Spleen (tissue), 13 donors: ENCODE measurements at places on chromosomes 16 and 17.
A peak's percentile ranks its signal among the peaks of the same experiment; 100 is the strongest.

DNA sequence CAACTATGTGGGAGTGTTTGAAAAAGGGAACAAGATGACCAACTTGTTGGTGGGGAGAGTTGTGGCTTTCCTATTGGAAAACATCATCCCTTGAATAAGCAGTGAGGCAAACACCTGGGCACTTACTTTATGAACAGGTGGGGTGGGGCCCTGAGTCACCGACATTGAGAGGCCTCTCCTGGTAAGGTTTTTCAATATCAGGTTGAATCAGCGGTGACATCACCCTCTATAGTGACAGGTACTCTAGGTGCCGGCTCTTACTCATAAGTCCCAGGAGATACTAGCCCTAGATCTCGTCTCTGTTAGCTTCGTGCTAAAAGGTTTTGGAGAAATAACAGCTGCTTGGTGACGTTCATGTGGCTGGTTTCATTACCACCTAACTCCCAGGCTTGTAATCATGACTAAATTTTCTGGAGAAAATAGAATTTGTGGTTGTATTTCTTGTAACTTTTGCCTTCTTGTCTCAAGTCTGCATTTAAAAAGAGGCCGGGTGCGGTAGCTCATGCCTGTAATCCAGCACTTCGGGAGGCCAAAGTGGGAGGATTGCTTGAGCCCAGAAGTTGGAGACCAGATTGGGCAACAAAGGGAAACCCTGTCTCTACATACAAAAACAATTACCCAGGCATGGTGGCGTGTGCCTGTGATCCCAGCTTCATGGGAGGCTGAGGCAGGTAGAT, 19.3 kb downstream of the CDH1 start:
- H3K4me1 ChIP-seq = peaks cover 12% of the 10 kb centered on the region
- H3K4me3 ChIP-seq = no peak overlapping the region
- H3K27me3 ChIP-seq = no peaks in the 10 kb centered on the region
- H3K27ac ChIP-seq = no peak overlapping the region

- H3K4me1 ChIP-seq = no peaks in the 10 kb centered on the region
- peak overlapping the region; percentile 35 for H3K27ac ChIP-seq
- H3K36me3 ChIP-seq = no peaks in the 10 kb centered on the region
- DNase-seq = no peak
Observed at GRCh38 chr17:29238133-29238850, 8.4 kb upstream of the CRYBA1 start.

- H3K36me3 ChIP-seq = no peaks in the 10 kb centered on the region
- no peak overlapping the region for H3K27ac ChIP-seq
- no peaks in the 10 kb centered on the region for H3K4me1 ChIP-seq
- DNase-seq = no peak
Observed at GRCh38 chr16:61544165-61544564, 492.1 kb downstream of the CDH8 start.

- no peaks in the 10 kb centered on the region for H3K36me3 ChIP-seq
- H3K4me1 ChIP-seq = peaks cover 4% of the 10 kb centered on the region
- H3K27ac ChIP-seq = no peak overlapping the region
- H3K4me3 ChIP-seq = no peak overlapping the region
Observed at GRCh38 chr16:78763821-78764440, 664.5 kb downstream of the WWOX start.

GRCh38 chr16:21159281-21159951, 942 bp downstream of the LDAF1 start:
- H3K4me1 ChIP-seq = peaks cover 44% of the 10 kb centered on the region
- no peaks in the 10 kb centered on the region for H3K27me3 ChIP-seq

DNA sequence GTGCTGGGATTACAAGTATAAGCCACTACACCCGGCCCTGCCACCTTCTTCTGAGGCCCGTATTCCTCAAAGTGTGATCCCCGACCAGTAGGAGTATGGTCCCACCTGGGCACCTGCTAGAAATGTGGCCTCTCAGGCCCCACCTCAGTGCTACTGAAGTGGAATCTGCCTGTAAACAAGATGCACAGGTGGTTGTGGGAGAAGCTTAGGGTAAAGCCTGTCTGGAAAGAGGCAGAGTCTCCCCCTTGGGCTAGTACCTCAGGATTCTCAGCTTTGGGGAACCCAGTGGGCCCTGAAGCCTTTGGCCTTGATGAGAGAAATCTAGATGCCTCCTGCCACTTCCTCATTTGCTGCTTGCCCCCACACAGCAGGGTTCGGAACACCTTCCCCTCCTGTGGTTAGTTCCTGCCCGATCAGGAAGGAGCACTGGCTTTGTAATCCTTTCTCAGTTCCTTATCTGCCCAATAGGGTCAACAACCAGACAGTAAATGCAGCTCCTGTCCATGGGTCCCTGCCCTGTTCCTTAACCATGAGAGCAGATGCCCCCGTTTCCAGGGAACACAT, 25.2 kb downstream of the TK2 start:
- H3K4me1 ChIP-seq = peaks cover 95% of the 10 kb centered on the region
- H3K27ac ChIP-seq = peak overlapping the region; percentile 99
- no peaks in the 10 kb centered on the region for H3K27me3 ChIP-seq
- H3K36me3 ChIP-seq = peaks cover 42% of the 10 kb centered on the region

- no peak overlapping the region for H3K4me3 ChIP-seq
- no peak overlapping the region for H3K27ac ChIP-seq
- no peaks in the 10 kb centered on the region for H3K36me3 ChIP-seq
Observed at GRCh38 chr16:70466805-70467076, 12.3 kb downstream of the FCSK start.

- H3K4me3 ChIP-seq = no peak overlapping the region
- no peak for DNase-seq
- H3K27me3 ChIP-seq = no peaks in the 10 kb centered on the region
- no peaks in the 10 kb centered on the region for H3K36me3 ChIP-seq
- no peak overlapping the region for H3K27ac ChIP-seq
Observed at GRCh38 chr17:62791767-62792446, 16.2 kb downstream of the MARCHF10 start.

DNA sequence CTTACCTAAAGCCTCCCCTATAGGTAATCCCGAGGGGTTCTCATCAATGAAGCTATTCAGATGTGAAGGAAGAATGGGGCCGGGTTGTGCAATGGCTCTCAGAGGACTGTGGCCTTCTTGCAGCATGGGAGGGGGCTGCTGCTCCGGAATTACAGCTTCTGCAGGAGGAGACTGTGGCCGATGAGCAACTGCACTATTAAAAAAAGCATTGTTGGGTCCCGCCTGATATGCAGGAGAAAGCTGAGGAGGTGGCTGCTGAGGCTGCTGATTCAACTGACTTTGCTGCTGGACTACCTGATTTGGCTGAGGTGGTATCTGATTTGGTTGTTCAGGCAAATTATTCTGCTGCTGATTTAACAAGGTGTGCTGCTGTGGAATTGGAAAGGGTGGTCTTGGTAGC, 64.8 kb downstream of the CACNG1 start:
- H3K4me1 ChIP-seq = no peaks in the 10 kb centered on the region
- no peak overlapping the region for H3K27ac ChIP-seq
- H3K4me3 ChIP-seq = no peak overlapping the region
- H3K36me3 ChIP-seq = peaks cover 100% of the 10 kb centered on the region

DNA sequence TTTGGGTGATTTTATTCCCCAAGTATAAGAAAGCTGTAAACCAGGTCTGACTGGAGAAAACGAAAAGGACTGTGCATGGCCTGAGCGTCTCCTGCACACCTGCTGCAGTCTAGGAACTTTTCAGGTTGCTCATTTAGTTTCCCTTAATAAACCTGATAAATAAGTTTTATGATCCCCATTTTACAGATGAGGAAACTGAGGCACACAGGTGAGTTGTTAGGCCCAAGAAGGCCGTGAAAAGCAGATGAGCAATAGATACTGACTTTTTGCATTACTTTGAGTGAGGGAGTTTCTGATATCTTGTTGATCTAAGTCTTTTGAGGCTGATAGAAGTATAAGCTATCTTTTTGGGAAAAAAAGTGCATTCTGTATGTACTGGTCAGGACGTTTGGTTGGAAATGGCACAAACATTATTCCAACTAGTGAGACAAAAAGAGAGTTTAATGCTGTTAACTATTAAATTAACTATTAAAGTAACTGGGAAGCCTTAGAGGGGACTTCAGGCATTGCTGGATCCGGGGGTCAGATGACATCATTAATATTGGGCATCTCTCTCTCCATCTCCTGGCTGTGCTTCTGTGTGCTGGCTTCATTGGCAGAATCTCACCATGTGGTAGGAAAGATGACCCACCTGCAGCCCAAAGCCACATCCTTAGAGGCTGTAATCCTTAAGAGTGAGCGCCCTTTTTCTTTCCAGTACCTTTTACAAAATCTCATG, 163.4 kb downstream of the CMIP start:
- peaks cover 64% of the 10 kb centered on the region for H3K36me3 ChIP-seq
- H3K4me3 ChIP-seq = no peak overlapping the region
- peaks cover 69% of the 10 kb centered on the region for H3K4me1 ChIP-seq
- H3K27me3 ChIP-seq = no peaks in the 10 kb centered on the region
- DNase-seq = no peak

- peaks cover 100% of the 10 kb centered on the region for H3K4me1 ChIP-seq
- H3K27ac ChIP-seq = peak overlapping the region; percentile 95
- no peaks in the 10 kb centered on the region for H3K36me3 ChIP-seq
- no peak for DNase-seq
- no peaks in the 10 kb centered on the region for H3K27me3 ChIP-seq
Observed at GRCh38 chr17:77442976-77443747, 302.4 kb downstream of the SEC14L1 start.

DNA sequence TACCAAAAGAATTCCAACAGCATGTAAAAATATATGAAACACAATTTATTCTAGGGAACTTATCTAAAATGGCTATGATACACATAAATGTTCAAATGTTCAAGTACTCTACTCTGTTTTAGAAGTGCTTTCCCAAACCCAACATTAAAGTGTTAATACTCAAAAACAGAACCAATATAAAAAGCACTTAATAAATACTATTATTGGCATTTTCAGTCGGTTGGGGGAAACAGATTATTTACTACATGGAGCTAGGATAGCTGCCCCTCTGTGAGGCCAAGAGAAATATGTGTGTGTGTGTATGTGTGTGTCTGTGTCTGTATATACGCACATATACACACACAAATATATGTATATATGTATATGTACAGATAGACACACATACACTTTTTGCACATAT, 32.1 kb upstream of the BRIP1 start:
- DNase-seq = no peak
- no peak overlapping the region for H3K27ac ChIP-seq
- no peak overlapping the region for H3K4me3 ChIP-seq
- no peaks in the 10 kb centered on the region for H3K4me1 ChIP-seq

DNA sequence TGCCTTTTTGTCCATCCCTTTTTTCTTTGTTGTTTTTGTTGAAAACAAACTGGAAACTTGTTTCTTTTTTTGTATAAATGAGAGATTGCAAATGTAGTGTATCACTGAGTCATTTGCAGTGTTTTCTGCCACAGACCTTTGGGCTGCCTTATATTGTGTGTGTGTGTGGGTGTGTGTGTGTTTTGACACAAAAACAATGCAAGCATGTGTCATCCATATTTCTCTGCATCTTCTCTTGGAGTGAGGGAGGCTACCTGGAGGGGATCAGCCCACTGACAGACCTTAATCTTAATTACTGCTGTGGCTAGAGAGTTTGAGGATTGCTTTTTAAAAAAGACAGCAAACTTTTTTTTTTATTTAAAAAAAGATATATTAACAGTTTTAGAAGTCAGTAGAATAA, 4.9 kb downstream of the SOX9 start:
- peaks cover 22% of the 10 kb centered on the region for H3K4me1 ChIP-seq
- no peaks in the 10 kb centered on the region for H3K36me3 ChIP-seq
- H3K4me3 ChIP-seq = no peak overlapping the region
- DNase-seq = no peak

DNA sequence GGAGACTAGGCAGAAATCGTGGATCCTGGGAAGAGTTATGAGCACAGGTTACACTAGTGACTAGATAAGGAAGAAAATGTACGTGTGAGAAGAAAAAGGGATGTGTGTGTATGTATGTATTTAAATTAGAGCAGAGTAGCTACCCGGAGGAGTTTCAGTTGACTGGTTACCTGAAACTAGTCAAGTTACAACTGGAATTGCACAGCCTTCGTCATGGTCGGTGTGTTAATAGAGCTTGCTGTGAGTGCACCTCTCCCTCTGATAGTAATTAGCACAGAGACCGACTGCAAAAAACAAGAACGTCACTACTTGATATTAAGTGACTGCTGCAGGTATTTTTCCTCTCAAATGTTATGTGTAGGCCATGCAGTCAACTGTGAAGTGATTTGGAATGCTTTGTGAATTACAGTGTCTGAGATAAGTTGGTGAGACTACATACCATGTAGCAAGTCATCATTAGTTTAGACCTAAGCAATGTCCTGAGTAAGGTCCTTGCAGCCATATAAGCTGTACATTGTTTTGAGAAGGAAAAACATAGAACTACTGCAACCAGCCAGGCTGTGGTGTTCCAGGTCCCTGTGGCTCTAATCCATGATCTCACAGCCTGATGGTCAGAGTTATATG, 95.7 kb downstream of the WNT3 start:
- DNase-seq = no peak
- H3K4me1 ChIP-seq = no peaks in the 10 kb centered on the region
- no peaks in the 10 kb centered on the region for H3K27me3 ChIP-seq
- no peak overlapping the region for H3K4me3 ChIP-seq

DNA sequence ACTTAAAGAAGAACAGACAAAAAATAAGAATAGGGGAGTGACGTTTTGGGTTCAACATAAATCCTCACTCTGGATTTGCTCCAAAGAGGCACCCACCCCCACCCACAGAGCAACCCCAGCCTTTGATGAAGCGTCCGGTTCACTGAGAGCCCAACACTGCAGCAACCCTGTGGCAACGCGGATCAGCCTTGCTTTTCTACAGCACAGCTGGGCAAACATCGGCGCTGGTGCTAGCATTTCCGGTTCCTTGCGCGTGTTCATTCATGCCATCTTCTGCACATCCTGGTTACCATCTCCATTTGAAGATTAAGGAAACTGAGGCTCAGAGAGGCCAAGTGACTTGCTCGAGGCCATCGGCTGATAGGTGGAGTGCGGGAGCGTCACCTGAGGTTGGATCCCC, 8.7 kb upstream of the GINS2 start:
- H3K27ac ChIP-seq = no peak overlapping the region
- H3K36me3 ChIP-seq = no peaks in the 10 kb centered on the region
- no peaks in the 10 kb centered on the region for H3K4me1 ChIP-seq
- no peaks in the 10 kb centered on the region for H3K27me3 ChIP-seq

- peaks cover 10% of the 10 kb centered on the region for H3K36me3 ChIP-seq
- peak overlapping the region; percentile 89 for H3K27ac ChIP-seq
- peaks cover 46% of the 10 kb centered on the region for H3K4me1 ChIP-seq
- H3K4me3 ChIP-seq = peak overlapping the region; percentile 90
- H3K27me3 ChIP-seq = peaks cover 24% of the 10 kb centered on the region
Observed at GRCh38 chr17:1227917-1228780, 42.1 kb upstream of the BHLHA9 start.

DNA sequence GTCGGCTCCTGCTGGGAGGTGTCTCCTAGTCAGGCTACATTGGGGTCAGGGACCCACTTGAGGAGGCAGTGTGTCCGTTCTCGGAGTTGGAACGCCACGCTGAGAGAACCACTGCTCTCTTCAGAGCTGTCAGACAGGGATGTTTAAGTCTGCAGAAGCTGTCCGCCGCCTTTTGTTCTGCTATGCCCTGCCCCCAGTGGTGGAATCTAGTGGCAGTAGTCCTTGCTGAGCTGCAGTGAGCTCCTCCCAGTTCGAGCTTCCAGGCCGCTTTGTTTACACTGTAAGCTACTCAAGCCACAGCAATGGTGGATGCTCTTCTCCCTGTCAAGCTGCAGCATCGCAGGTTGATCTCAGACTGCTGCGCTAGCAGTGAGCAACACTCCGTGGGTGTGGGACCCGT, 36.0 kb downstream of the ITFG1 start:
- no peaks in the 10 kb centered on the region for H3K27me3 ChIP-seq
- no peaks in the 10 kb centered on the region for H3K4me1 ChIP-seq
- no peak for DNase-seq
- H3K4me3 ChIP-seq = no peak overlapping the region
